WTC11 (cell line): ENCODE measurements at places on chromosomes 1 and 21.

DNA sequence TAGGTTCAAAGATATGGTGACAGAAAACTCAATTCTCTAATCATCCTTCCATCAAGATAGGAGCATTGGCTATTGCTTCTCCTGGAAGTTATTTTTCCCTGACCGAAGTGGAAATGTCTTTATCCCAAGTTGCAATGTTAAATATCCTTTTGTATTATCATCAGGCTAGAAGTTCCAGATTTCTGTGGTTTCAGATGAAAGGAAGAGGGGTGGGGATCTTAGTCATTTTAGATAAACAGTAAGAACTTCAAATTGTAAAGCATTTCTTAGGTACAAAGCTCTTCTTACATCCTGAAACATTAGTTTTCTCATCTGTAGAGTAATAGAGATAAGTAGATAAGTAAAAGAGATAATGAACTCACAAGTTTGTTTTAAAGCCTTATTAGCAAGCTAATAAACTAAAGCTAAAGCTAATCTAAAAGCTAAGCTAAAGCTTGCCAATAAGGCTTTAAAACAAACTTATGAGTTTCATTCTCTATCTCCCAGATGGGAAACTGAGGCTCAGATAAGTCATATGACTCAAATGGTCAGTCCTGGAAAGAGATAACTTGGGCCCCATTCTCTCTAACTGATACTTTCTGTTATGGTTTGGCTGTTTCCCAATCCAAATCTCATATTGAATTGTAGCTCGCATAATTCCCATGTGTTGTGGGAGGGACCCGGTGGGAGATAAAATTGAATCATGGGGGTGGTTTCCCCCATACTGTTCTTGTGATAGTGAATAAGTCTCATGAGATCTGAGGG lies 99.2 kb upstream of the KCNK2 start:
- DNase-seq, result no peak

GRCh38 chr21:37341254-37341960 lies 25.2 kb upstream of the DYRK1A start:
- DNase-seq, result no peak

GRCh38 chr1:46393510-46393909 lies 607 bp upstream of the FAAH start:
- no peak for DNase-seq

- DNase-seq, result no peak
These were observed 13.3 kb downstream of the KAZN start for GRCh38 chr1:14611792-14612191.

GRCh38 chr1:106526650-106527049 lies 529.8 kb upstream of the PRMT6 start:
- no peak for DNase-seq

GRCh38 chr1:188188317-188188716 lies 1359.6 kb downstream of the PLA2G4A start:
- no peak for DNase-seq

GRCh38 chr1:178552856-178553255 lies 39.9 kb downstream of the TEX35 start:
- no peak for DNase-seq

- no peak for DNase-seq
These were observed 17.0 kb downstream of the TNNT2 start for GRCh38 chr1:201360486-201360885.

GRCh38 chr1:23184212-23184934 lies 15.7 kb upstream of the LUZP1 start:
- peak; percentile 72 for DNase-seq

DNA sequence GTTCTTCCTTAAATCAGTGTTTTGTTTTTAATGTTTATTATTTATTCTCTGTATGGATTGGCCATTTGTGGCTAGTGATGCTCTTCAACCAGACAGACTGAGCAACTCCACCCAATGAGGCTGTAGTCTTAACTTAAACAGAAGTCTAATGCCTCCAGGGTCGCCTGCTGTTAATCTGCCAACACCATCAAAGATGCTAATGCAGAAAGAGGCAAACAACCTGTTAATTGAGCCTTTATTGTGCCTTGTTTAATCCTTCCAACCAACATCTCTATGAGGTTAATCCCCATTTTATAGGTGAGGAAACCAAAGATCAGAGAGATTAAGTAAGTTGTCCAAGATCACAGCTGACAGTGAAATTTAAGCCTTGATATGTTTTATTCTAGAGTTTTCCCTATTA lies 79.4 kb upstream of the SSX2IP start:
- DNase-seq, result no peak

DNA sequence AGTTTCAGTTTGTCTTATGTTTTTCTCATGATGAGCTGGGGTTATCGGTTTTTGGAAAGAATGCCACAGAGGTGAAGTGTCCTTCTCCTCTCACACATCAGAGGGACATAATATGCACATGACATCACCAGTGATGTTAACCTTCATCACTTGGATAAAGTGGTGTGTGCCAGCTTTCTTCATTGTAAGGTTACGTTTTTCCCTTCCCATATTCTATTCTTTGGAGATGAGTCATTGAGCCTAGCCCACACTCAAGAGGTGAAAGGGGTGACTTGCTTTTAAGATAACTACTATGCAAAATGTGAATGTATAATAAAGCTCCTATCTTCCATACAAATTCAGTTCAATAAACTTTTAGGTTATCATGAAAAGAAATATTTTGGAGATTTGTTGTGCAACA lies 36.7 kb upstream of the MAGI3 start:
- no peak for DNase-seq

DNA sequence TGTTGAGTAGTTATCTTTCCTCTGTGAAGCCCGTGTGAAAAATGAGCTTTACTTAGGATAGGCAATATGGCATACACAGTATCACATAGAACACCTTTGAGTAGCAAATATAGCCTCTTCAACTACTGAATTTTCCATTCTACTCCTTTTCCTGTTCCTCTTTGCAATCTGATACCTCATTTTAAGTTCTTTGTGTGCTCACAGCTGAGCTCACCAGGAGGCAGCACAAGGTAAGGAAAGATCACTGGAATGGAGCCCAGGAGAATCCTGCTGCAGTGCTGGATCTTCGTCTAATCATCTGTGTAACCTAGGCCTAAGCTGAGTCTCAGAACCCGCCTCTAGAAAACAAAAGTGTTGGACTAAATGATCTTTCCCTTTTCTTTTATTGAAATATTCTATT lies 171.0 kb downstream of the LRRC40 start:
- DNase-seq, result peak; percentile 54

GRCh38 chr1:206935491-206936067 lies 10.7 kb downstream of the PIGR start:
- peak; percentile 83 for DNase-seq

GRCh38 chr1:164131949-164132348 lies 427.0 kb upstream of the PBX1 start:
- DNase-seq, result no peak

DNA sequence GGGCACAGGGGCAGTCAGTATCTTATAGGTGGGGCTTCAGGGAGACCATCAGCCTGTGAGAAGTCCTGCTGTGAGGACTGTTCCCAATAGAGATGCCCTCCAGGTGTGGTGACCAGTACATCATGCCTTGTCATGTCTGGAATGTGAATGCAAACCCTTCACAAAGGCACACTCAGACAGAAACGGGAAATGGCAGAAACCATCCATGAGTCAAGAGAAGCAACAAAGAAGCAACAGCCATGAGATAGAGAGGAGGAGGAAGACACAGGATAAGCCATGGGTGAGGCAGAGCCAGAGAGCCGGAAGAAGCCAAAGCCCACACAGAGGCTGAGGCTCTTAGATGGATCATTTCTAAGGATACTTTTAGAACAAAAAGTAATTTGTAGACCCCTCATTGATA lies 20.1 kb upstream of the ZP4 start:
- DNase-seq, result no peak

DNA sequence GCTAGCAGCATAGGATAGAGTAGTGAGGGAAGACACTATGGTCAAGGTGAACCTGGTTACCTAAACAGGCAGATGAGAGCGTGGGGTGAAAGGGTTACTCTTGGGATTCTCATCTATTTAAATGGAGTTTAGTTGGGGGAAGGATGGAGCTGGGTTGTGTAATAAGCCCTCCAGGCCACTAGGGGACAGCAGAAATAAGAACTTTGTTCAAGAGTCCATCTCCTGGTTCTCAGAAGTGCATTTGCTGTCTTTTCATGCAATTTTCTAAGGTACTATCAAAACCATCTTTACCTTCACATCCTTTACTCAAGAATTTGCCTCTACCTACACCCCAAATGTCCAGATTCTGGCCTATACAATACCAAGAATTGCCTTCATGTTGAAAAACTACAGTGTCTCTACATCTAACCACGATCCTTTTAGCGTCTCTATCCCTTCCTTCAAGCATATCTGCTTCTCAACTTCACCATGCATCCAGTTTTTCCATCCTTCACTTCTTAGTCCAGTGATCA lies 28.0 kb downstream of the SLAMF1 start:
- no peak for DNase-seq

GRCh38 chr1:11143401-11143800 lies 43.7 kb upstream of the EXOSC10 start:
- no peak for DNase-seq

GRCh38 chr1:43021547-43022474 lies 63.1 kb upstream of the SLC2A1 start:
- no peak for DNase-seq

DNA sequence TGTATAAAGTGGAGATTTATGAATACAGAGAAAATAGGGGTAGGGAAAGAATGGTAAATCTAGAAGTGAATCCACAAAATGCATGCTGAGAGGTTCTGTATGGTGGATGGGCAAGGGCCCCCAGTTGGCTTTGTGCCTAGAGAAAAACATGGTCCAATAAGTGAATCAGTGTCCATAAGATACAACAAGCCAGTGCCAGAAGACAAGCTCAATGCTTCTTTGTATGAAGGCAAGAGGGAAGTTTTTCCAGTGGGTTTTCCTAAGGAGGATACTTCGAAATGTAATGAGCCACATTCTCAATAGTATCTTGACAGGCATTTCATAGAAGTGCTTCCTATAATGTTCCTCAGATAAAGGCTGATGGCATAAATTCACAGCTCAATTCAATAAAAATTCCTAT lies 169.4 kb upstream of the HMCN1 start:
- no peak for DNase-seq
